Hepatocyte (in vitro differentiated cells): ENCODE measurements at places on chromosomes 2 and 18. TPM values are rescaled to one million over a fixed set of nuclear protein-coding genes. Genes with fewer than 3 reads are reported as not detected.
A peak's percentile ranks its signal among the peaks of the same experiment; 100 is the strongest.

DNA sequence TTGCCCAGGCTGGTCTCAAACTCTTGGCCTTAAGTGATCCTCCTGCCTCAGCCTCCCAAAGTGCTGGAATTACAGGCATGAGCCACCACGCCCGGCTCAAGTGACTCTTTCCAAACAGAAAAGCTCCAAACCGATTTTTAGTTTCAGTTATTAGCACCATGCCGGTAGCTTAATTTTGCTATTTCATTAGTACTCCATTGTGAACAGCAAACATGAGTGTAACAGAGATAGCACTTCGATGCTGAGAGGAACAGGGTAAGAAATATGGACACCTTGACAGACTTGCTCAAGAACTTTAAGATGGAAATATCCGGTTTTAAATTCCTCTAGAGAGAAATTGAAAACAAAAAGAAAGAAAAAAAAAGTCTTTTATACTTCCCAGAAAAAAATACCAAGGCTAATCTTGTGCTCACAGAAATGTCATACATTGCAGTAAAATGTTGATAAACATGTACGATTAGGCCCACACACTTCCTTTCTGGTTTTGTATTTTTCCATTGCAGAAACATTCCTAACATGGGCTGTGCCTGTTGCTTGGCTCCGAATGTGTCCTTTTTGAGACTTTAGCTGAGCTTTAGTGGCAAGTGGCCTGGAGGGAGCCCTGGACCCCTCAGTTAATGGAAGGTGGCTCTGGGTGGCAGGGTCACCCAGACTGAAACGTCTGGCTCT lies 18.3 kb downstream of the FHL2 start:
- no peak for DNase-seq

DNA sequence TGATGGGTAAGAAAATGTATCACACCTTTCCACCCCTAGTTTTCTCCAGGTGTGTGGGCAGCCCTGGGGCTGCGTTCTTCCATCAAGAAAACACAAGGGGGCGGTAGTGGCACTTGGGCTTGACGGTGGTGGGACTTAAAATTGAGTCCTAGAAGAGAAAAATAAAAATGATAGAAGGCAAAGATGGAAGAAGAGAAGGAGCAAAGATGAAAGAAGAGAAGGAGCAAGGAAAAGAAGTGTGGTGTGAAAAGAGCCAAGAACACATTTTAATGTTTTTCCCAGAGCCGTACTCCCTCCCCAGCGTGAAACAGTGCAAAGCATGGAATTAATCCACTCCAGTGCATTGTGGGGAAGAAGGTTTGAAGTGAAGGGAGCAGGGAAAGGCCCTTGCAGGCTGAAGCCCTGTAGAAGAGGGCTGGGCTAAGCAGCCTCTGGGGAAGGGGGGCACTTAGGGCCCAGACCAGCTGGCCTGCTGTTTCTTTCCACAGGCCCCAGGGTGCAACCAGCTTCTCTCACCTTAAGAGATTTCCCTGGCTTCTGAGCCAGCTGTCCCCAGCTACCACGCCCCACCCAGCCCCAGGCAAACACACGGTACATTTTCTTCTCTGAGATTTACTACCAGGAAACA lies 256.8 kb downstream of the RNF152 start:
- peak; percentile 75 for DNase-seq

DNA sequence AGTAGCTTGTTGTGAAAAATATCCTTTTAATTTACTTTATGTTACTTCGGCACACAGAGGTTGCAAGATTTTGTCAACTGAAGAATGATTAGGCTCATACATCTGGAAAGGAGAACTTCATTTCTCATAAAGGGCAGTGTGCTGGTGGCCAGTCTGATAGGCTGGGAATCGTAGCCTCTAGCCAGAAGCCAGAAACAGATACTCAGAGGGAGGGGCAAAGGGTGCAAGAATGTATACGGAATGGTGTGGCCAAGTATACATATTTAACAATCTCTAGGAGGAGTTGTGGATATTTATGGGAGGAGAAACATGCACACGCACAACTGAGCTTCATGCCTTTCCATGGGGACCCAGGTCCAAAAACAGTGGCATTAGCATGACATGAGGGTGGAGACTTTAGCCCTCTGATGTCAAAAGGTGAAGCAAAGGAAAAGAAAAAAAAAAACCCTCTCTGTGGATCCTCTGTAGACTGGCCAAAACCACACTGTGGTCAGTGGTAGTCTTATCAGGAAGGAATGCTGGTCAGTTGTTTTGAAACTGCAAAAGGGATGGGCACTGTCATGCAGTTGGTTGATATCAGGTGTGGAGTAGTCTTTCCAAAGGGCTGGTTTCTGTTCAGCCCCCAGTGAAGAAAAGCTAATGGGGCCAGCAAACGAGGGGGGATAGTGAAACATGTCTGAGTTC lies 34.9 kb upstream of the APCDD1 start:
- no peak for DNase-seq

DNA sequence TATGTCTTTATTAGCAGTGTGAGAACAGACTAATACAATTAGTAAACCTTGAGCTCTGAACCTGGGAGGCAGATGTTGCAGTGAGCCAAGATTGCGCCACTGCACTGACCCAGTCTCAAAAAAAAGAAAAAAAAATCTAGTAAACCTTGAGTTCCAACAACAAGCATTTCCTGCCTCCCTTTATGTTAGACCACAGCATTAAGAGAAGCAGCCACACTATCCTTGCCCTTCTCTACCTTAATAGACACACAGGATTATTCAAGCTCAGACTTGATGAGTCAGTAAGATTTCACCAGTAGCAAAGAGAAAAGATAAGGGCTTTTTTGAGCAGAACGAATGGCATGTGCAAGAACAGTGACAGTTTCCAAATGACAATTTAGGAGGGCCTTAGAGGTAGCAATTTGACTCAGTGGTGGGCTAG lies 18.0 kb upstream of the GLS start:
- no peak for DNase-seq

DNA sequence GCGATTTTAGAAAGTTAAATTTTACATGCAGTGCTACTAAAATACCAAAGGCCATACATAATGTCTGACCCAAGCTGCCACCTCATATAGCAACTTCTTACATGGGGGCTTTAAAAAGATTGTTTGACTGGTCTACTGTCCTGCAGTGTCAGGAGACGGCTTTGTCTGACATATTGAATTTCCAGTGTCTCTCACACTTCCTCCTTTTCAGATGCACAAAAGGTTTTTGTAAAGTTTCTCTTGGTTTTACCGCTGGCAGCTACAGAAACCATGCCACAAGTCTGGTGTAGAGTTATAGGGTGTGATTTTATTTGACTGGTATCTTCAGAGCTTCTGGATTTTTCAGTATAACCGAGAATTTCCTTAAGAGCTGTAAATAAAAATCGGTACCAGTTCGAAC lies 1.1 kb upstream of the ASAP2 start:
- DNase-seq = no peak

DNA sequence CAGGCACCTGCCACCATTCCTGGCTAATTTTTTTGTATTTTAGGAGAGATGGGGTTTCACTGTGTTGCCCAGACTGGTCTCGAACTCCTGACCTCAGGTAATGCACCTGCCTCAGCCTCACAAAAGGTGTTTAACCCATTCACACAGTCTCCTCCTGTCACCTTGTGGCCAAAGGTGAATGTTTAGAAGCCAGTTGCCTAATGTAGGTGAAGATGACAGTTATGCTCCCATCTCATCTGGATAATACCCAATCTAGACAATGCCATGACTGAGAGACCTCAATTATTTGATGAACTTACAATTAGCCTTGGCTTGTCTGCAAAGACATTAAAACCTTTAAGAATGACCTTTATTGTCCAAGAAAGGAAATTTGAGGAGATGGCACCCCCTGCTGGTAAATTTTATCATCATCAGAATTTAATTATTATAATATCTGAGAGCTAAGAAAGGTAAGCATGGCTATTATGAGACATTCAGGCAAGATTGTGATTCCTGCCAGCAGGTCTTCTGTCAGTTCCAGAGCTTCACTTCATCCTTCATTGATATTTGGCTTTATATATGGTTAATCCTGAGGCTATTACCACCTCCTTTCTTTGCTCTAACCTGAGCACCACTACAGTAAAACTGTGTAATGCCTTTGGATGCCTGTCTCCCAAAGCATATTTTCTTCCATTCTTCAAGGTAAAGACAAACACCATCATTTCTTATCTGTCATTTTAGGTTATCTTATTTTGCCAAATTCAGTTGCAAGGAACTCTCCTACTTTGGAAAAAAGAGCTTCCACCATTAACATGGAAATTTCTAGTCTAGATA lies 117.6 kb downstream of the FAM124B start:
- peak; percentile 41 for DNase-seq

Gene MTX2
- 38.6 and 42.5 TPM in 2 replicates for total RNA-seq

Gene IGFBP5
- total RNA-seq = 190 and 232 TPM in 2 replicates

Gene LBX2
- total RNA-seq = 2.5 and 3.4 TPM in 2 replicates

Gene CCDC93
- total RNA-seq = 23.0 and 37.4 TPM in 2 replicates
